A549 treated with GW870086 at 1 μM for 4 hours (cell line): ENCODE measurements at places on chromosomes 12 and 14. TPM values are rescaled to one million over a fixed set of nuclear protein-coding genes. Genes with fewer than 3 reads are reported as not detected.

RERGL gene
- not detected in 5 replicates for total RNA-seq

PABPN1 gene
- 136 to 147 TPM (median 143 TPM) in 5 replicates for total RNA-seq

MYL6B gene
- 72.9 to 93.3 TPM (median 80.4 TPM) in 5 replicates for total RNA-seq

ALDH2 gene
- total RNA-seq, result 69.5 to 98.4 TPM (median 89.7 TPM) in 5 replicates

AICDA gene
- total RNA-seq, result 0.13 to 0.34 TPM (median 0.23 TPM) in 4 of 5 replicates, not detected in the other

GPR68 gene
- total RNA-seq, result 0.06 to 0.16 TPM (median 0.12 TPM) in 4 of 5 replicates, not detected in the other

MYF6 gene
- not detected in 5 replicates for total RNA-seq

PLEKHD1 gene
- total RNA-seq, result 0.03 to 0.07 TPM (median 0.03 TPM) in 3 of 5 replicates, not detected in the others

GDF3 gene
- not detected in 5 replicates for total RNA-seq

ZFC3H1 gene
- total RNA-seq, result 12.1 to 17.2 TPM (median 15.9 TPM) in 5 replicates

EFS gene
- not detected in 5 replicates for total RNA-seq

RIN3 gene
- 18.4 to 25.2 TPM (median 24.0 TPM) in 5 replicates for total RNA-seq
